NCI-H1930 (cell line): ENCODE measurements at places on chromosomes 2 and 18.

DNA sequence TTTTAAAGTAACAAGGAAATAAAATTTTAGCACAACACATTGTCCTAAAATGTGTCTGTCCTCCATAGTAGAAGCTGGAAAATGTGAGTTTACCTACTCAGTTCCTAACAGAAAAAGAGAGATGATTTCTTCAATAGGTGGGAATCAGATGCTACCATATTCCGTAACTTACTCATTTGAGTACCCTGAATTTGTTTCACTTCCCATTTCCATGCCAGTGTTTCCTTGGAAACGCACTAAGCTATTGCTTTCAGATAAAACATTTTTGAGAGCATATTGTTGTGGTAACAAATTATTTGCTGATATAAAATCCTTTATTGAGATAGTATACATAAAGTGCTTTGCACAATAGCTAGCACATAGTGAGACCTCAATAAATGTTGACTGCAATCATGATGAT lies 137.5 kb upstream of the BARD1 start:
- no peak for DNase-seq

GRCh38 chr2:12651641-12652040 lies 65.1 kb upstream of the TRIB2 start:
- DNase-seq: no peak

GRCh38 chr2:130286983-130287655 lies 55.6 kb upstream of the IMP4 start:
- no peak for DNase-seq

GRCh38 chr2:232896720-232897597 lies 26.9 kb downstream of the SNORC start:
- no peak for DNase-seq

DNA sequence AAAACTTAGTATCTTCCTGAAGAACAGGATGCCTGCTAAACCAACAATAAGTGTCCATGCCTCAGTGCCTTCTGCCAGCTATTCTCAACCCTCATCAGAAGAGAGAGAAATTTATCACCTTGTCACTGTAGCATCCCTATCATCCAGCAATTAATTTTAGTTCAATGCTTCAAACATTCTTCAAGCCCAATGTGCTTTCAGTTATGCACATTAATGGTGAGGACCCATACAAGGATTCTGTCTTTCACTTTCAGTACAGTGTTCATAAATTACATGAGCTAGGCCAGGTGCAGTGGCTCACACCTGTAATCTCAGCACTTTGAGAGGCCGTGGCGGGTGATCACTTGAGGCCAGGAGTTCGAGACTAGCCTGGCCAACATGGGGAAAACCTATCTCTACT lies 47.0 kb upstream of the MSH6 start:
- DNase-seq: no peak

- no peak for DNase-seq
These were observed 54.5 kb downstream of the LONRF2 start for GRCh38 chr2:100267751-100268150.
